ENCODE measurements at places on chromosomes 7 and 10. TPM values are rescaled to one million over a fixed set of nuclear protein-coding genes. Genes with fewer than 3 reads are reported as not detected.

Gene HABP2
- total RNA-seq, result not detected

Gene DPYSL4
- total RNA-seq, result 15.2 TPM

DNA sequence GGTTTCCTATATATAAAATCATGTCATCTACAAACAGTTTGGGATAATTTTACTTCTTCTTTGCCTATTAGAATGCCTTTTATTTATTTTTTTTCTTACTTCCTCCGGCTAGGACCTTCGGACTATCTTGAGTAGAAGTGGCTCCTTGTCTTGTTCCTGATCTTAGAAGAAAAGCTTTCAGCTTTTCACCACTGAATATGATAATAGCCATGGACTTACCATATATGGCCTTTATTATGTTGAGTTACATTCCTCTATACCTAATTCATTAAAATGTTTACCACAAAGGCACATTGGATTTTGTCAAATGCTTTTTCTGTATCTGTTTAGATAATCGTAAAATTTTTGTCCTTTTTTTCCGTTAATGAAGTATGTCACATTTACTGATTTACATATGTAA lies 395.7 kb downstream of the NXPH1 start:
- DNase-seq, result no peak

DNA sequence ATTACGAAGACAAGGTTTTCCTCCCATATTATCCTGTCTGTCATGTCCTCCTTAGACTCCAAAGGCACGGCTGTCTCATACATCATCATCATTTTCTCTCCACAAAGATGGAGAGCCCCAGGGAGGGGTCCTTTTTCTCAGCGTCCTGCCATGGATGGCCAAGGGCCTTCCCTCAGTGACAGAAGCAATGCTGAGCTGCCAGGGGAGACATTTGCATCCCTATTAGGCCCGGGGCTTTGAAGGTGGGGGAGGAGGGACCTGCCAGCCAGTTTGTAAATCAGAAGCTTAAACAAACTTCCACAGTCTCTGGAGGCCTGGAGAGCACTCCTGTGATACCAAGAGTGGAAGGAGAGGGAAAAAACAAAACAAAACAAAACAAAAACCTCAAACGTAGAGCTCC lies 112.4 kb upstream of the ADO start:
- DNase-seq, result no peak

GRCh38 chr7:119254742-119255141 lies 1018.2 kb upstream of the KCND2 start:
- no peak for DNase-seq

Gene CNPY1
- total RNA-seq, result not detected

Gene PNLIP
- total RNA-seq, result not detected

Gene ETV1
- 0.32 TPM for total RNA-seq

- no peak for DNase-seq
These were observed 84.0 kb downstream of the KAT6B start for GRCh38 chr10:74910241-74910975.
